Central memory CD4-positive, alpha-beta T cell (primary cell): ENCODE measurements at places on chromosomes 2 and 18.

DNA sequence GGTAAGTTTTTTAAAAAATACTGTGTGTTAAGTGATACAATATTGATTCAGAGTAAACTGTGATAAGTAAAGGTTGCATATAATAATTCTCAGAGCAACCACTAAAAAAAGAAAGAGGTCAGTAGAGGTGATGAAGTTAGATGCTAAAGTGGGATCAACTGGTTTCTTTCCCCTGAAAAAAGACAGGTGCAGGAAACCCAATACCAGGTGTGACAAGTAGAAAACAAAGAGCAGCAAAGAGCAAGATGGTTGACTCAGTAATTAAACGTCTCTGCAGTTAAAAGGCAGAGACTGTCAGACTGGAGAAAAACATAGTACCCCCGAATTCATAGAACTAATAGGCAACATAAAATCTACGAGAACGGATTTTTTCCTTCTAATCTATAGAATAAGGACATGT lies 128.3 kb downstream of the ATP9B start:
- no peak for DNase-seq

DNA sequence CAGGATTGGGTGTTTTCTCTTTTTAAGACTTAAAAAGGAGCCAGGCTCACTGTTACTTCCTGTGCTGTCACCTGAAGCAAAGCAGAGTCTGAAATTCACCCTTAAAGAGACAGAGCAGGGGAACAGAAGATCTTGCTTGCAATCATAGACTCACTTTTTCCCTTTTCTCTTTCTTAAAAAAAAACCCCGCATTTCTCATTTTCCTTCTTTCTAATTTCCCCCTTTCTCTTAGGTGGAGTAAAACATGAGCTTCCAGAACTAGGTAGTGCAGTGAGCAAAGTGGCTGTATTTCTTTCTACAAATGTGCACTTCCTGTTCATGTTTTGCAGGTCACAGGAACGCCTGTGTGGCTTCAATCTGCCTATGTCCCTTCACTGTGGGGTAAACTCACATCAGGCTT lies 381.2 kb downstream of the LPIN1 start:
- DNase-seq = peak; percentile 29

GRCh38 chr2:168998609-168999211 lies 32.4 kb downstream of the ABCB11 start:
- no peak for DNase-seq

DNA sequence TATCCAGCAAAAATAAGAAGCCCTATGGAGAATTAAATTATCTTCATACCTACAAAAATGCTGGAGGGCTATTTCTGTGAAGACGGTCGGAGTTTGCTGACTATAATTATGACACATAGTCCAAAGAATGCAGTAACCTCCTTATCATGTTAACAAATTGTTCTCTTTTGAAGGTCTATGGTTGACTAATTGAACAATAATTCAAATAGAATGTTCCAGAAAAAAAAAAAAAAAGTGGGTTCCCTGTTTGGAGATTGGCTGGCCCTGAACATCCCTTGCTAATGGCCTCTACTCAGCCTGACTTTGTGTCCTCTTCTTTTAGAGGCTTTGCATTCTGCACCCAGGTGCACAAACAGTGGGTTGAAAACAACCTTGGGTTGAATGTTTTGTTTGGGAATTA lies 82.8 kb upstream of the CCBE1 start:
- no peak for DNase-seq

GRCh38 chr18:49728542-49728941 lies 84.8 kb downstream of the ACAA2 start:
- no peak for DNase-seq

DNA sequence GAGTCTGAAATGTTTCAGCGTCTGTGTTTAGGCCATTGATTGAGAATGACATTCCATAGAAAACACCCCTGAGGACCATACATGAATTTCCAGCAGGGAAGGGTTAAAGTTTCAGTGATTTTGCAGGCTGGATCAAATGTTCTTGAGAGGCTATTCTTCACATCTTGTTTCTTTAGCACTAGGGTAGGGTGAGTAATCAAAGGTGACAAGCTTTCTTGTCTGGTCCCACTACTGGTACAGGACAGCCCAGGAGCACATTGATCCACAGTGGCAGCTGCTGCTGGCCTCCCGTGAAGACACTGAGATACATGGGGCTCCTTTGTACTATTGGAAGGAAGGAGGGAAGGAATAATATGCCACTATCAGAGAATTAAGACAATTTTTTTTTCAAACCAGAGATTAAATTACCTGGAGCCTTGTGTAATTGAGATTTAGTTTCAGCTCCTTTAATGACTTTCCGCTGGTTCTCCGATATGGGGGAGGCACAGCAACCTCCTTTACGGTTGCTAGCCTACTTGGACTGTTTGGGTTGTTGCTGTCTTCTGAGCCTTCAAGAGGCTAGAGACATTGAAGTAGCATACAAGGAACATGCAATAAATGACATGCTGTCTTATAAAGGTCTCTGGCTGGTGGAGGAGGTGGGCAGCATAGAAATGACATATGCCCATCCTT lies 368.9 kb downstream of the SOX11 start:
- no peak for DNase-seq

DNA sequence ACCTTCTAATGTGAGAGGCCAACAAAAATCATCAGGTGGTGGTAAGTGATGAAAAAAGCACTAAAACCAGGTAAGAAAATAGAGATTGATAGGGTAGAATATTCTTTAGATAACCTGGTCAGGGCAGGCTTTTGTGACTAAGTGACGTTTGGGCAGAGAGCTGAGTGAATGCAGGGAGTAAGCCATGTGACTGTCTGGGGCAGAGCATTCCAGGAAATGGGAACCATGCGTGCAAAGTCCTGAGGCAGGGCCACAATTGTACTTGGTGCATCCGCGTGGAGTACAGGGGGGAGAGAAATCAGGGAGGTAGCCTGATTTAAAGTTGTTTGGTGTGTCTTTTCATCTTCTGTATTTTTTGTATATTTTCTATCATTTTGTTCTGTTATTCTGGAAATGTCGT lies 102.5 kb downstream of the LYPD6B start:
- DNase-seq = no peak

DNA sequence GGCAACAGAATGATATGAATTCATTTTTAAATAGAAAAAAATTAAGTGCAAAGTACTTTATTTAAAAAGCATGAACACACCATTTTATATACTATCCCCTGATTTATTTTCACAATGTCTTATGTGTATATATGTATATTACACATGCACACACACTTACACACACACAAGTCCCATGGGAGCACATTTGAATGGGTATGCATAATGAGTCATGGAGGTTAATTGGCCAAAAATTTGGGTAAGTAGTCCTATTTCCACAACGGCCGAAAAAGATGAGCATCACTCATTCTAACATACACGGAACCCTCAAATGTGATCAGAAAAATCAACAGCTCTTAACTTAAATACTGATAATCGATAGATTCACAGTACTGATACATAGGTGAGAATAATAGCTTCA lies 97.4 kb upstream of the NABP1 start:
- no peak for DNase-seq

- DNase-seq = no peak
Observed at GRCh38 chr2:226865710-226866109, 29.9 kb downstream of the RHBDD1 start.

DNA sequence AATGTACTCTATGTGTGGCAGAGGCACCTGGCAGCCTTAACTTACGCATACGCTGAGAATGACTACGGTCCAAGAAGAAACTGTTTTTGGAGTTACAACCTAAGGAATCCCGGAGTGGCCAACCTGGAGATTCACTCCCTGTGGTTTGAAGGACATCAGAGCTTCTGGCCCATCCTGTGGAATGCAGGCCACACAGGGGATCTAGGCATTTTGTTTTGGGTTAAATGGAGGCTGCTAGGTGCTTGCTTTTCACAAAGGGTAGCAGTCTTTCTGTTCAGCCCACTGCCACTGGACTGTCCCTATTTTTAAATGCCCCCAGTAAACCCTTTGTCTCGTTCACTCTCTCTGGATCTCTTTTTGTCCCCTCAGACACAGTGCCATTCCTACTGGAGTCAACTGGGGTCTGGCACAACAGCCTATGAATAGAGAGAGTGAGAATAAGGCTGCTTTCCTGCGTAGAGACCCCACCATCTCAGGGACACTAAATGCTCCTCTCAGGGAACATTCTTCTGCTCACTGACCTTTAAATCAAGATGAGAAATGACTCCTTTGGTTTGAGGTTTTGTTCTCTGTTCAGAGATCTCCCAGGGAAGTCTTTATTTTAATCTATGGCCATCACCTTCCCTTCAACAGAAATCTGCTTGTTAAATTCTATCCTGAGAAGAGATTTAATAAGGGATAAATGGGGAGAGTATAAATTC lies 124.9 kb downstream of the B3GNT2 start:
- no peak for DNase-seq

GRCh38 chr2:130336877-130337734 lies 5.6 kb upstream of the IMP4 start:
- peak; percentile 46 for DNase-seq

DNA sequence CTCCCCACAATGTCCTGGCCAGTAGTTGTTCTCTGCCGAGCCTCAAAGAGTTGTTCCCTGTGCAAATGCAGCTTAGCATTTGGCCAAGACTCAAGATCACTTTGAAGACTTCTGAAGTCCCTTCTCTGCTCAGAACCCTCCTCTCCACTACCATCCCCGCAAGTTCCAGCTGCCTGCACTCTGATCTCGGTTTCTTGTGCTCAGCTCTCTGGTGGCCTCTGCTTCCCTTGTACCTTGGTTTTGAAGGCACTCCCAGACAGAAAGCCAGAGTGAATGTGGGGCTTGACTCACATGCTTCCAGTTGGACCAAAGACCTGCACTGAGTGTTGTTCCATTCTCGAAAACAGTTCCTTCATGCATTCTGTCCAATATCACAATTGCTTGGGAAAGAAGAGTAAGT lies 28.6 kb downstream of the CRACDL start:
- no peak for DNase-seq

DNA sequence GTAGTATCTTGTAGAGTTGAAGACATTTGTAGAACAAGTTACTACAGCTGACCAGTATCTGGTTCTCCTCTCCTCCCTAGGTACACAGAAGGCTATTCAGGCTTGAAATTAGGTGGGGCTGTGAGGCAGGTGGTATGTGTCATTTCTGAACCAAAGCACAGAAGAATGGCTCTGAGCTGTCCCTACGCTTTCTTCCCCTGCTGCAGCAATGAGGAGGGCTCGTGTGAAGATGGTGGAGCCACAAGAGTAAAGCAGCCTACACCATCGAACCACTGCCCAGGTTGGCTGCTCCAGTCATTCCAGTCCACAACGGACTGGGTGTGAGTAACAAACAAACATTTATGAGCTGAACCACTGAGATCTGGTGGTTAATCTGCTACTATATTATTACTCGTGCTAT lies 148.9 kb downstream of the DTNB start:
- DNase-seq = no peak
